ELF-1 (cell line): ENCODE measurements at places on chromosomes 6 and 20.

- DNase-seq = peak; percentile 22
Measured at GRCh38 chr6:46011188-46012085, 4.2 kb downstream of the CLIC5 start.

DNA sequence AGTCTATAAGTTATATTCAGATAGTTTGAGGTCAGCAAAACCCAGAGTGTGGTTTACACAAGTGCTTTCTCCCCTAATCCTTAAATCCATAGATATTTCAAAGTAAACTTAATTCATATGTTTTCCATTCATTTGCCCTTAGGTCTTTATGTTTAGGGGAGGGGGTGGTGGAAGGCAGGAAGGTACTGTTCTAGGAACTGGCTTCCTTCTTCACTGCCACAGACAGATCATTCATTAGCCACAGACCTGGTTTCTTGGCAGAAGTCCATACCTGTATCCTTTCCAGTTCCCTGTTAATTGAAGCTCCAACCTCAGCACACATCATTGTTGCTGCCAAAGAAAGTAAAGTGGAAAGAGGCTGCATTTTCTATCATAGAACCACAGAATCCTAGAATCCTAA is 123.0 kb downstream of the AIG1 start:
- DNase-seq = no peak

DNA sequence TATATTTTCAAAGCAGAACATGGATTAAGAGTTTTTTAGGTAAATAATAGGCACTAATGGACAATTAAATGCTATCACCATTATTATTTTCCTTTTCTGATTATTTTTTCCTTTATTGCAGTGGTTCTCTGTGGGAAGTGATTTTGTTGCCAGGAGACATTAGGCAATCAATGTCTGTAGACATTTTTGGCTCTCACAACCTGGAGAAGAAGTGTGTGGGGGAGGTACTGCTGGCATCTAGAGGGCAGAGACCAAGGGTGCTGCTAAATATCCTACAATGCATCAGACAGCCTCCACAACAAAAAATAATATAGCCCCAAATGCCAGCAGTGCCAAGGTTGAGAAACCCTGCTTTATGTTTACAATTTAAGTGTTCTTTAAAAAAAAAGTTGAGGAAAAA is 8.3 kb downstream of the IFNGR1 start:
- DNase-seq = no peak

DNA sequence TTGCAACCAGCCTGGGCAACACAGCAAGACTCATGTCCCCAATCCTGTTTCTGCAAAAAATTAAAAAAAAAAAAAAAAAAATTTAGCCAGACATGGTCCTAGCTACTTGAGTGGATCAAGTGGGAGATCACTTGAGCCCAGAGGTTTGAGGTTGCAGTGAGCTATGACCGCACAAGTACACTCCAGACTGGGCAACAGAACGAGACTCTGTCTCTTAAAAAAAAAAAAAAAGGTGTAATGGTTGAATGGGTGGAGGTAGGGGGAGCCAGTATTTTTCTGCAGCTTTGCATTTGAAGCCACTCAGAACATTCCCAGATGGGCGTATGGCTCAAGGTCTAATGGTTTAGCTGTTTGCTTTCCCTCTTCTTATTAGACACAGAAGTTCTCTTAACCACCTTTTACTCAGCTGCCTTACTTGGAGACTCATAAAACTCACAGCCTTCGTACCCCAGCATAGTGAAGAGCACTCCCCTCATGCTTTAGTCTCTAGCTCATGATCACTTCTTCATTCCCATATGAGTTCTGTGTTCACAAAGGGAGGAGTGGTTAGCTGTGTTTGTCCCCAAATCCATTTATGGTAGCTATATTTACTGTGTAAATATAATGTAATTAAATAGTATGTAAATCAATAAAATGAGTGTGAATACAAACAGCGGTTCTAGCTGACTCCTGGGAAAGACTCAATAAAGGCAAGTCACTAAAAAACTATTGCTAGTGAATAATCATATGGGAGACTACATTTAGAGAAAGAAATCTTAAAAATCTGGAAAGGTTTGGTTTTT is 9.0 kb downstream of the FKBP1A start:
- no peak for DNase-seq

DNA sequence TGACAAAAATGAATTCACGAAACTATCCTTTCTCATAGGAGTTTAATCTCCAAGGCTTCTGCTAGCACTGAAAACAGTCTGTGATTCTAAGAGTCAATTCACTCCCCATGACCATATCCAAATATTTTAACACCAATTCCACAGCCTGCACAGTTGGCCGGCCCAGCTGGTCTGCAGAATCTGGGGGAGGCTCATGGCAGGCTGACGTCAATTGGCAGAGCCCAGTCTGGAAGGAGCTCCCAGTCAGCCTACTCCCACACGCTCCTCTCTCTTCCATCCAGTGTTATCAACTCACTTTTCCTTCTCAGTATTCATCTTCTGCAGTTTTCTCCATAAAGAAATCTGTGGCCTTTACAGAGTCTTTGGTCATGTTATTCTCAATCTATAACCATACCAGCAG is 111.0 kb downstream of the TBXT start:
- DNase-seq = no peak

DNA sequence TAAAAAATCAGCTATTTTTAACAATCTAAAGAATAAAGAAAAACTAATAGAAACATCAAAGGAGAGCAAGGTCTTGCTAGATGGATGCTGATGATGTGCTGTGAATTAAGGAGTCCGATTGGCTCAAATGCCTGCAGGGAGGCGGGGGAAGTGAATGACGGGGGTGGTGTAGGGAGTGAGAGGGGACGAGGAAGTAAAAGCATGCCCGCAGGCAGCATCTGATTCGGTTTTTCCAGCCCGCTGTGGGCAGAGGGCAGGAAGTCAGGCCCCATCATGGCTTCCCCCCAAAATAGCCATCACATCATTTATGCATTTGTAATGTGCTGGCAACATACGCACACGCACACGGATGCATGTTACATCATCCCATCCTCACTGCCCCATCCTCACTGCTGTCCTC is 10.3 kb downstream of the RSPO4 start:
- peak; percentile 44 for DNase-seq

- no peak for DNase-seq
Measured at GRCh38 chr6:6943421-6943820, 164.3 kb upstream of the RREB1 start.

DNA sequence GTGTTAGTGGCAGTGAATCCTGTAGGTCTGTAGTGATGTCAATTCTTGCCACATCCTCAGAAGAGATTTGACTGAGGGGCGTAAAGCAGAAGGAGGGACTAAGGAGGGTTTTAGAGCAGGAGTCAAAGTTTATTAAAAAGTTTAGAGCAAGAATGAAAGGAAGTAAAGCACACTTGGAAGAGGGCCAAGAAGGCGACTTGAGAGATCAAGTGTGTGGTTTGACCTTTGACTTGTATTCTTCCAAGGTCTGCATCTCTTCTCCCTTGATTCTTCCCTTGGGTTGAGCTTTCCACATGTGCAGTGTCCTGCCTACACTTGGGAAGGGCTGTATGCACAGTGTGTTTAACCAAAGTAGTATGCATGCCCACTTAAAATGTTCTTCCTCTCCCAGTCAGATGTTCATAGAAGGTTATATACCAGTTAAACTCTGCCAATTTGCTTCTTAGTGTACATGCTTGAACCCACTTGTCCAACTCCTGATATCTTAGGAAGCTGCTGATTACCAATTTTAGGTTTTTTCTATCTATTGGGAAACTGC is 627.6 kb downstream of the MMUT start:
- DNase-seq = no peak

DNA sequence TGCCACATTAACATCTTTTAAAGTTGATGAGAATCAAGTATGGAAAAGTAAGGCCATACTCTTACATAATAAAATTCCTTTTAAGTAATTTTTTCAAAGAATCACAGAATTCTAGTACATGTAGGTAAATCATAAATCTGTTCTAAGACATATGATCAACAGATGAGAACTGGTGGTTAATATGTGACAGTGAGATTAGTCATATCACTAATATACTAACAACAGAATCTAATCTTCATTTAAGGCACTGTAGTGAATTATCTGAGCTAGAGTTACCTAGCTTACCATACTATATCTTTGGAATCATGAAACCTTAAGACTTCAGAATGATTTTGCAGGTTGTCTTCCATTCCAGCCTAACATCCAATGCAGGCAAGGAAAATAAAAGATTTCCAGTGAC is 11.6 kb downstream of the PLN start:
- no peak for DNase-seq

DNA sequence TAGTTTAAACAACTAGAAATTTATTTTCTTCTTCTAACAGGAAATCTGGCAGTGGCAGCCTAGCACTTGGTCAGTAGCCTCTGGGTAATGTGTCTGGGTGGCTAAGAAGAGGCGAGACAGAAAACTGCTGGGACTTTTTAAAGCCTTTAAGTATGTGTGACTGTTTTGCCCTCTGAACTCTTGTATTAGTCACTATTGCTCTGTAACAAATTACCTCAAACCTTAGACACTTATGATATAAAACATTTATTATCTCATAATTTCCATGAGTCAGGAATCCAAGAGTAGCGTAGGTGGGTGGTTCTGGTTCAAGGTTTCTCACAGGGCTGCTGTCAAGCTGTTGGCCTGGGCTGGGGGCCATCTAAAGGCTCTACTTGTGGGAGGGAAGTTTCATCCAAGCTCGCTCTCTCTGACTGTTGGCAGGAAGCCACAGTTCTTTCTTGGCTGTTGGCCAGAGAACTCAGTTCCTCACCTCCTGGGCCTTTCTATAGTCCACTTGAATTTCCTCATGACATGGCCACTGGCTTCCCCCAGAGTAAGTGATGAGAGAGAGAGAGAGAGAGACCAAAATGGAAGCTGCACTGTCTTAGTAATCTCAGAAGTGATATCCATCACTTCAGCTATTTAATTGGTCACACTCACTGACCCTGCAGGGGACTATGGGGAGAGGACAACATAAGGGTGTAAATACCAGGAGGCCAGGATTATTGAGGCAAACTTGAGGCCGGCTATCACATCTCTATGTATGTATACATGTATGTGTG is 17.4 kb upstream of the TBC1D22B start:
- no peak for DNase-seq
